ENCODE measurements at places on chromosomes 3 and 15.
A peak's percentile ranks its signal among the peaks of the same experiment; 100 is the strongest.

GRCh38 chr15:90004671-90005070 is 3.5 kb downstream of the ZNF710 start:
- no peak for DNase-seq

DNA sequence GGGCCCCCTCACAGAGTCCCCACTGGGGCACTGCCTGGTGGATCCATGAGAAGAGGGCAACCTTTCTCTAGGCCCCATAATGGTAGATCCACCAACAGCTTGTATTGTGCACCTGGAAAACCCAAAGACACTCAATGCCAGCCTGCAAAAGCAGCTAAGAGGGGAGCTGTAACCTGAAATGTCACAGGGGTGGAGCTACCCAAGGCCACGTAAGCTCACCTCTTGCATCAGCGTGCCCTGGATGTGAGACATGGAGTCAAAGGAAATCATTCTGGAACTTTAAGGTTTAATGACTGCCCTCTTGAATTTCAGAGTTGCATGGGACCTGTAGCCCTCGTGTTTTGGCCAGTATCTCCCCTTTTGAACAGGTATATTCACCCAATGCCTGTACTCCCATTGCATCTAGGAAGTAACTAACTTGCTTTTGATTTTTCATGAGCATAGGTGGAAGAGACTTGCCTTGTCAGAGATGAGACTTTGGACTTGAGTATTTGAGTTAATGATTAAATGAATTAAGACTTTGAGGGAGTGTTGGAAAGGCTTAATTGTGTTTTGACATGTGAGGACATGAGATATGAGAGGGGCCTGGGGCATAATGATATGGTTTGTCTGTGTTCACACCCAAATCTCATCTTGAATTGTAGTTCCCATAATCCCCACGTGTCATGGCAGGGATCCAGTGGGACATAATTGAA is 900.9 kb upstream of the ROBO1 start:
- no peak for DNase-seq

- no peak for DNase-seq
Measured at GRCh38 chr3:55357796-55358195, 129.3 kb downstream of the WNT5A start.

GRCh38 chr3:56459104-56459496 is 9.2 kb downstream of the ERC2 start:
- DNase-seq = no peak

DNA sequence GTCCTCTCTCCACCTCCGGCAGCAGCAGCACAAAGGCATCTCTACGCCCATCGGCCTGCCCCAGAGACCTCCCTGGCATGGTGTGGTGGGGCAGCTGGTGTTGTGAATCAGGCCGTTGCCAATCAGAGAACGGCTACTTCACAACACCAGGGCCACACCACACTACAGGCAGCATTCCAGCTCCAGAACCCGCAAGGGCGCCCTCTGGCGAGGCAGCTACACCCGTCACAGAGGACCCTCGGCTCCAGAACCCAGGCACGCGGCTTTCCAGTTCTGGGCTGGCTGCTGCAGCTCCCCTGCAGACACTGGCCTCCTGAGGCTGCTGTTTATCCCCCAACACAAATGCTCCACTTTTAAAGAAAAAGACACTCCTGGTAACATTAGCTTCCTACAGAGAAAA is 127.5 kb upstream of the TOPAZ1 start:
- DNase-seq = peak; percentile 32

DNA sequence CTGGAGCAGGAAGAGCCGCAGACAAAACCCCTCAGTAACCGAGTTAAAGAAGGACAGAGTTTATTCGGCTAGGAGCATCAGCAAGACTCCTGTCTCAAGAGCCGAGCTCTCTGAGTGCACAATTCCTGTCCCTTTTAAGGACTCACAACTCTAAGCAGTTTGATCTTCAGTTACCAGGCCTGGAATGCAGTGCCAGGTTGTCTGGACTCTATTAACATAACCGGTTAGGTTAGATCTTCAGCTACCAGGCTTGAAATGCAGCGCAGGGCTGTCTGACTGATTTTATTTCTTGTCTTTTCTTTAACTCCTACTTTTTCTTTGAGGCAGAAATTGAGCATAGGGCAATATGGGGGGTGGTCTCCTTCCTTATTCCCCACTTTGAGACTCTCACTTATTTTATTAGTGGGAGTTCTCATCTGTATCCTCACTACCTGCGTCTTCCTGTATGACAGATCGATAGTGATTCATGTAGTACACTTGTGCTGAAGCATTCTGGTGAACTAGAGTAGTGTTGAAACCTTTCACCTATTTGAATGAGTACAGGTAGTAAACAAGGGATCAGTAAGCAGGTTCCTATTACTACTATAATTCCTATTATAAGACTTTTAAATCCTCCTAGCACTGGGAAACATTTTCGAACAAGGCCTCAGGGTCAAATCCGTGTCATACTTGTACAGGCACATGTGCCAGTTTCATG is 325.0 kb downstream of the CGGBP1 start:
- DNase-seq = no peak

GRCh38 chr15:43187544-43188155 is 2.4 kb downstream of the CCNDBP1 start:
- no peak for DNase-seq

DNA sequence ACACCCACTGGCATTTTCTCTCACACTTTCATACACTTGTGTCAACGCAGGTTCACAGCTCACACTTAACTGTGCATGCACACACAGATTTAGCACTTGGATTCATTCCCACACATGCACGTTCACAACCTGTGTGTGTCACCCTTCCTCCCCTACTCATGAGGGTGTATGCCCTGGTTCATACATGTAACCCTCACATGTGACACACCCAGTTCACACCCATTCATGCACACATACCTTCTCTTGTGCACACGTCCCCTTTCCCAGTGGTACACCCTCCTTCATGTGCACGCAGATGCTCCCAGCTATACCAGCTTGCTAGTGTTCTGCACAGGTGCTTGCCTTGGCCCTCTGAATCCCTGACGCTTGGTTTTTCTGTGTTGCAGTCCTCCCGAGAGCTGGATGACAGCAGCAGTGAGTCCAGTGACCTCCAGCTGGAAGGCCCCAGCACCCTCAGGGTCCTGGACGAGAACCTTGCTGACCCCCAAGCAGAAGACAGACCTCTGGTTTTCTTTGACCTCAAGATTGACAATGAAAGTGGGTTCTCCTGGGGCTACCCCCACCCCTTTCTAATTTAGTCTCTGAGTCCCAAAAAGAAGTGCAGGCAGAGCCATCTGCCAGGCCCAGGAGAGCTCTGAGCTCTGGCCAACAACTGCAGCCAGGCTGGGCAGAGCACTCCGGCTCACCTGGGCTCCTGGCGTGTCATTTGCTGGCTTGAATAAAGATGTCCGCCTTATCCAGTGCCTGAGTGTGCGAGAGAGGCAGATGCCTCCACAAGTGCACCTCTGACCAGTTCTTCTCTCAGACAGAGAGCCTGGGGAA is 39.5 kb downstream of the GOLGA6A start:
- no peak for DNase-seq

GRCh38 chr15:101803676-101804075 is 367 bp downstream of the OR4F6 start:
- no peak for DNase-seq

DNA sequence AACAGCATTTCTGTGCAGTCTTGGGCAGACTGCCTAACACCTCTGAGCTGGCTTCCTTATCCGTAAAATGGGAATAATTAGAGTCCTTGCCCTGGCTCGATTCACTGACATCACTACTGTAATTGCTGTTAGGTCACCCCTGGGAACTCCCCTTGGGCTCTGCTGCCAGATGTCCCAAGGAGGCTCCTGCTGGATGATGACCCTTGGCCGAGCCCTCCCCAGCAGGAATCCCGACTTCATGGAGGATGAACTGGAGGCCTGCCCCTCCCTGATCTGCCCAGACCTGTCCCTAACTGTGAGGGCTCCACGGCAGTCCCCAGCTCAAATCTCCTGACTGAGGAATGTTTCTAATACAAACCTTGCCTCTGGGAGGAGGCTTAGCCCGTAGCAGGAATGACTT is 18.0 kb downstream of the ESYT3 start:
- DNase-seq = no peak

DNA sequence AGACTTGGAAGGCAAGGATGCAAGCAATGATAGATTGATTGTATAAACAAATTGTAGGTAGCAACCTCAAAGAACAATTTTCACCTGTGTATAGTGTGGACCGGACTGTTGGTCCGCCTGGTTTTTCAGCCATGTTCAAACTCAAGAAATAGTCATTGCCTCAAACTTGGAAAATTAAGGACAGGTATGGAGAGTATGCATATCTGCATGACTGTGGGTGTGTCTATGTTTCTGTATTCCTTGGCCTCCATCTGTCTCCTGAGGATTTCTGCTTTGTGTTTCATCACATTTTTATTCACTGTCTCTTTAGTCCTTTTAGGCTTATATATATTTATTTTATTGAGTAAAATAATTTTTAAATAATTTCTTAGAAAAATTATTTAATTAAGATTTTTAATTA is 53.9 kb upstream of the RASA2 start:
- no peak for DNase-seq

GRCh38 chr15:48778331-48778730 is 32.5 kb downstream of the CEP152 start:
- no peak for DNase-seq

DNA sequence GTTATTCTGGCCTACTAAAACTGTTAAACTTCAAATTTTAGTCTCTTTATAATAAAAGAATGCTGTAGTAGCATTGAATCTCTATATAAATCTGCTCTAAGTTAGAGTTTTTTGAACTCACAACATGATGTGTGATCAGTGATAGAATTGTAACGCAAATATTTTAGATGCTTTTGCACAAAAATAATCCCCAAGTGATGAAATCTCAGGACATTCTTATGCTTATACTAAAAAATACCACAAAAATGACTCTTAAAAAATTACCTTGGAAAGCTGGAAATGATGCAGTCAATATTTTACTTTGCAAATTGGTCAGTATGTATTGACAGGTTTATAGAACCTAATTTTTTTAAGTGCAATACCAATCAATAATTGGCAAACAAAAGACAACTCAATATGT is 375.3 kb downstream of the TBC1D5 start:
- DNase-seq = no peak

DNA sequence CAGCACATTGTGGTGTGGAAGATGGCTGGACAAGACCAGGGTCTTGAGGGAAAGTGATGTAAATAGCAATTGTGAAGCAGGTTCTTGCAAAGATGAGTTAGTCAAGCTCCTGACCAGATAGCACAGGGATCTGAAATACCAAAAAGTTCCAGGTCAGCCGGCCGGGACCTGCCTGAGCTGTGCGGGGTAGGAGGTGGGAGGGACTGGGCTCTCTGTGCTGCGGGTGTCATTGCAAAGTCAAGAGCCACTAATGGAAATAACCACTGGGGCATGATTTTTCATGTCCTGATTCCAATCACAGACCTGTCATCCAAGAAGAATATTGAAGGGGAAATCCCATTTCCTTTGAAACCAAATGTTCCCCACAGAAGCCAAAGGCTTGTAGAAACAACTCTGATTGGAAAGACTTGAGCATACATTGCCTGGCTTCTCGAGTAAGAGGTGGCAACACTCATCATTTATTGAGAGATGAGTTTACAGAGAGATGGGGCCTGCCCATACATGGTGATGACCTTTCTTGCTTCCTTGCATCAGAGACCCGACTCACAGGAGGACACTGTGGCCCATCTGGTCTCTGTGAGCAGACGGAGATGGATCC is 44.2 kb upstream of the KY start:
- no peak for DNase-seq

GRCh38 chr3:194736277-194736895 is 50.7 kb downstream of the FAM43A start:
- no peak for DNase-seq

Data from activated T-cell treated with anti-CD3 and anti-CD28 coated beads, Interleukin-2, amount 50 U/mL, for 1 hour (primary cell).